SK-N-DZ (cell line): ENCODE measurements at places on chromosomes 6 and 20.

DNA sequence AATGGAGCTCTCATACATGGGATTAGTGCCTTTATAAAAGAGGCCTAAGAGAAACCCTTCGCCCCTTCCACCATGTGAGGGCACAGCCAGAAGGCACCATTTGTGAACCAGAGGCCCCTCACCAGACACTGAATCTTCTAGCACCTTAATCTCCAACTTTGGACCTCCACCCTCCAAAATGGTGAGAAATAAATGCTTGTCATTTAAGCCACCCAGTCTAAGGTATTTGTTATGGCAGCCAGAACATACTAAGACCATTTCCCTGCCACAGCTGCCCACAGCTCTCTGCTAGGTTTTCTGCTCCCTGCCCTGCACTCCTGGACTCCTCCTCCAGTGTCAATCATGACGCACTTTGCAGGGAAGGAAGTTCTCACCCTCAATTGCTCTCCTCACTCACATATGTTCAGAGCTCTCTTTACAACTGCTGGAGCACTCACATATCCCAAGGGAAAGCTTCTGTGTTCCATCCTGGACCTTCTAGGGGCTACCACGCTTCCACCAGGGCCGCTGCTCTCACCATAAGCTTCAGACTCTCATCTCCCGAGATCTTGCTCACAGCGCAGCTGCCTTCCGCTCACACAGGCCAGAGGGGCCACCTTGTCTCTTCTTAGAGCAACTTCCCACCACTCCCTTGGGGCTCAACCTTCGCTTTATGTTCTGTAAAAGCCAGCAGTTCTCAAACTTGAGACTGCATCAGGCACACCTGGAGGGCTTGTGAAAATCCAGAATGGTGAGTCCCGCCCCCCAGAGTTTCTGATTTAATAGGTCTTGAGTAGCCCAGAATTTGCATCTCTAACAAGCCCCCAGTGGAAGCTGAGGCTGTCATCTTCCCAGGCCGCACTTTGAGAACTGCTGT is 1.6 kb upstream of the LY86 start:
- no peak for DNase-seq

DNA sequence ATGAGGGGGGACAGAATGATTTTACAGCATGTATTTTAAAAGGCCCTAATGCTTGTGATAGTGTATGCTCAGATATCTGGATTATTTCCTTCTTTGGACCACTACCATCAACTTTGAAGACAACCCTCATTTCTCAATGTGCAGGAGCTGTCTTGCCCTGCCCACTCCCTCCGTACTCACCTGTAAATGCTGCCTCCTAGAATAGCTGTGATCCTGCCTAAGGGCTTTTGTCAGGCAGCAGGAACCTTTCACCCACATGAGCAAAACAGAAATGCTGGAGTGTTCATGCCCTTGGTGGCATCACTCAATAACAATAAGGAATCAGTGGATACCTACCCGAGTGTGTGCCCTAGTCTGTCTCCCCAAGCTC is 723.6 kb upstream of the FLRT3 start:
- no peak for DNase-seq

DNA sequence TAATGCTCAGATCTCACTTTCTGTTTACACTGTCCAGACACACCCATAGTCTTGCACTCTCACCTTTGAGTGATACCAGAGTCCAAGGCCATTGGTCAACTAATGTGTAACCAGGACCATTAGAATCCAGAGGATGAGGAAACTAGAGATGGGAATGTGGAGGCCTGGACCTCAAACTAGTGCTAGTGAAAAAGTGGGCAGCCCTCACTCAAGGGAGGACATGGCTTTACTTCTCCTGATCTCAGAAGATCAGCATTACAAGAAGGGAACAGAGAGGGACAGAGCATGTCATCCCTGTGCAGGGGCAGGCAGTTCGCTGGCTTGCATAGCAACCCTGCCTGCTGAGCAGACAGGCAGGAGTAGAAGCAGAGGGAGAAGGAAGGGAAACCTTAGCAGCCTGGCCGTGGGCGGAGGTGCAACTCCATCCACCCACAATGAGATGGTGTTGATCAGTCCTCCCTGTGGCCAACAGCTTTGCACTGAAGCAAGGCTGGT is 22.6 kb upstream of the XRN2 start:
- no peak for DNase-seq

DNA sequence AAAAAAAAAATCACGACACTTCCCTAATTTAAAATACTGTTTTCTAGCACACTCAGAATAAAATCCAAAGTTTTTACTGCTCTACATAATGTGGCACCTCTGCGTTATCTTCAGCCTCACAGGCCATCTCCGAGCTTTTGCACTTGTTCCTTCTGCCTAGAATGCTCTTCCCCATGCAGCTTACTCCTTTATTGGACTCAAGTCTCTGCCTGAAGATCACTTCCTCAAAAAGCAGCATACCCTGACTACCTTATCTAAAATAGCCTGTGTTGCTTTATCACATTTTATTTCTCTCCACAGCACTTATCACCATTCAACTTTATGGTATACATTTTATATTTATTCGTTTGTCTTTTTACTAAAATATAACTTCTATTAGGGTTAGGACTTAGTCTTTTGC is 2.3 kb downstream of the ZNF322 start:
- DNase-seq, result no peak

DNA sequence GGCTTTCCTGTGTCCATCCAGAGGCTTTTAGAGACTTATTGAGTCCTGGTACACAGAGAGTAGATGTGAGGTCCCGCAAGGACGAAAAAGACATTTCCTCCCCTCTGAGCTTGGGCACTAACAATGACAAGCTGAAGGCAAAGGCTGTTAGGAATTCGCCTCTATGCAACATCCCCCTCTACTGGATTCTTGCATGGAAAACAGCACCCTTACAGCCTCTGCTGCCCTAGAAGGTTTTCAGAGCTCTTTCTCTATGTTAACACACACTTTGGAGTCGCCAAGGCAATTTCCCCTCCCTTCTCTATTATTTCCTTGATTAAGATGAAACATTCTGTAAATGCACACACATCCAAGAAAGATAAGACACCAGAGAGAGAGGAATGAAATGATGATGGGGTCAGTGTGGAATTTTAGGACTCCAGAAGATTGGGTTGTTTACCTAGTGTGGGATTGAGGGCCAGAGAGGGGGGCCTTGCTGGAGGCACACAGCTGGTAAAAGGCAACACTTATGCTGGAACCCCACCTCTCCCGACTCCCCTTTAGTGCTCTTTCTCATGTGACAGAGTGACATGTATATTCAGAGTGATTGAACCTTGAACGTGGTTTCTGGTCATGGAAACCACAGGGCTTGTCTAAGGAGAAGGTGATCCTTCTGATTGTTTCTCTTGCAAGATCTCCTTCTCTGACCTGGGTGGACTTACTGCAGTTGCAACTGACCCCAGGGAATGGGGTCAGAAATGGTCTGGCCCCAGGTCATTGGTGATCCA is 300.7 kb downstream of the CLIC5 start:
- peak; percentile 39 for DNase-seq

DNA sequence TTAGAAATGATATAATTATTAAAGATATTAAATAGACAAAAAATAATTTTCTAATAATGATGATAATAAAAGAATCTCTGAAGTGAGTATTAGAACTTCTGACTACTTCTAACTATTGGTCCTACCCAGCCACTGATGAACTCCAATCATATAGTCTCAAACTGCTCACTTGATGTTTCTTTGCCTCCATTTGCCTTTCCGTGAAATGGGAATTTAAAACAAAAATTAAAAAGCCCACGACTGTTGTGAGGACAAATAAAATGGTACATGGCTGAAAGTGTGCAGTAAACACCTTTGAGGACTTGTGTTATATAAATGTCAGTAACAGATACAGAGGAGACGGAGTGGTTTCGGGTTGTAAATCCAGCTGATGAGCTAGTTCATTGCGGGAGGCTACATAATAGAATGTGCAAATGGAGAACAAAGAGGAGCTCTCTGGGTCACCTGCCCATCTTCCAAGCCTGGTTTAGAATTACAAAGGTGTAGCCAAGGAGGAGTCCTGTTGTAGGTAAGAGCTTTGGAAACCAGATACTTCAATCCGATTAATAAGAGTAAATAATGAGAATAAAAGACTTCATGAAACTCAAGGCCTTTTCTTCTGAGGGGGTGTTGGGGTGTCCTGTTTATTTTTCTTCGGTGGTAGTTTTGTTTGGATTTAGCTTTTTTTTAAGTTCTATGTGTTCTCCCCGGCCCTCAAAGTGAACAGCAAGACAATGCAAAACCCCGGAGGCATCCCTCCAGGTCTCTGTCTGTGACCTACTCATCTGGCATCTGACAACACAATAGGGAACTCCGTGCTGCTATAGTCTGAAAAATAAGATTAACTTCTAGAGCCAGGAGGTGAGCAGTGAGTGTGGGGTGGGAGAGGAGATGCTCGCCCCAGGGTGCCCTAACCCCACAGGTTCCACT is 4.4 kb upstream of the PXDC1 start:
- no peak for DNase-seq

DNA sequence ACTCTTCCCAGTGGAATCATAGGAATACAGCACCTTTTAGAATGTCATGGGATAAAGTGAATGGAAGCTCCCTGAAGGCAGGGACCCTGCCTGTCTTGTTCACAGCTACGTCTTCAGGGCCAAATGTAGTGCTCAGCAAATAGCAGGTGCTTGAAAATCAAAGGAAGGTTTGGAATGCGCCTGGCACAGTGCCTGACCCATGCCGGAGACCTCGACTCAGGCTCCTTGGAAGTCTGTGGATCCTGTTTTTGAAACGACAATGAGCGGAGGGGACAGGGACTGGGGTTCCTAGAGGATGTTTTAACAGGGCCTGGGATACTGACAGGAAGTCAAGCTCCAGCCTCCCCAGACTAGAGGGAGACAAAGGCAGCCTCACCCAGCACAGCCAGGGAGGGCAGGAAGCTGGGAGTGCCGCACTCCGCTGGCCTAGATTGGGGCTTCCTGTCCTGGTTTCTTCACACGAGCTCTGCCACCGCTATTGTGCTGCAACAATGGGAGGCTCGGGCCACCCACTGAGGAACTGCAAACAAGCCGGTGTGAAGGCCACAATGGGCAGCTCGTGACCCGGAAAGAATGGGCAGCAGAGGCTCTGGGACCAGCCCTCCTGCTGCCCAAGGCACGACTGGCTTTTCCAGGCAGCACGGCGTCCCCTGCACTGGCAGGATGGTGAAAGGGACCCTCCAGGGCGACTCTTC is 76.7 kb downstream of the PREX1 start:
- DNase-seq, result no peak

DNA sequence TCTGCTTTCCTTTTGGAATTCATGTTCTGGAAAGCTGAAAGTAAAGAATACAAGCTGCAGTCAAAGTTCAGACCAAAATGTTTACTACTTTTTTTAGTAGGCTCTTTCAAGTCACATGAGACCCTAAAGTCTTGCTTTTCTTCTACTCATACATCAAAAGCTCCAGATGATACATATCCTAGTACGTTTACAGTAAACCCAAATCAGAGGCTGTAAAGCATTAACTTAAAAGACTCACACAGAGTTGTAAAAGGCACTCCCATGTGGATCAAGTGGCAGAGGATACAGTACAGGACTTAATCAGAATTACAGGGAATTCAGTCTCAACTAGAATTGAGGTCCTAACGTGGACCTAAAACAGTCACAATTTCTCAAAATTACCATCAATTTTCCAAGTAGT is 40.7 kb downstream of the STK38 start:
- no peak for DNase-seq

- DNase-seq, result no peak
Measured at GRCh38 chr6:35190306-35190705, 23.4 kb upstream of the SCUBE3 start.

DNA sequence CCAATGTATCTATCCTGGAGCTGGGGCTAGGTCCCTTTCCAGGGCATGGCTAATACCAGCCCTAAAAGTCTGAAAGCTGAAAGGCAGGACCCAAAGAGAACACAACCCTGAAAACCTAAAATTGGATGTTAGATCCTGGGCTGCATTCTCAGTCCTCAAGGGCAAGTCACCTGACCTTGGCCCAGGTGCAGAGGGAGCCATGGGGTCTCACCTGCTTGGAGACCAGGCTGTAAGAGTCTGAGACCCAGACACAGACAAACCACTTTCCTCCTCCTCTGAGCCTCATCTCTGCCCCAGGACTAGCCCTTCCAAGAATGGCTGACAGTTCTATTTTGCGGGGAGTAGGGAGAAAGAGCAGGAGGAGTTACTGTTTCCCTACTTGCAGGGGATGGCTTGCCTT is 60.0 kb downstream of the EFCAB8 start:
- no peak for DNase-seq

- DNase-seq, result peak; percentile 21
Measured at GRCh38 chr6:87968435-87969278, 79.0 kb upstream of the SPACA1 start.

DNA sequence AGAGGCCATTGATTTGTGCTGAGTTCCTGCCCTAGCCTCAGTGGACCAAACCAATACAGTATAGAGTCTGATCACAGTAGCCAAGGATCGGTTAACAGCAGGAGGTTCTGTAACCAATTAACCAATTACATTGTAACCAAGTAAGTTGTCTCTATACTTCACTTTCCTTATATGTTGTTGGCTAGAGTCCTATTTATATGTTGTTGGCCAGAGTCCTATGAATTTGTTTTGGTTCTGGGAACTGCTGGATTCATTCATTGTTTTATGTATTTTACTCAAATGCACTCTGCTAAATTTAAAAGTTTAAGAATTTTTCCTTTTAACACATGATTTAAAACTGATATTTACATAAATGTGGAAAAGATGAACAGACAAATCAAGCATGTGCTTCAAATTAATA is 597.4 kb upstream of the HS3ST5 start:
- DNase-seq, result no peak

DNA sequence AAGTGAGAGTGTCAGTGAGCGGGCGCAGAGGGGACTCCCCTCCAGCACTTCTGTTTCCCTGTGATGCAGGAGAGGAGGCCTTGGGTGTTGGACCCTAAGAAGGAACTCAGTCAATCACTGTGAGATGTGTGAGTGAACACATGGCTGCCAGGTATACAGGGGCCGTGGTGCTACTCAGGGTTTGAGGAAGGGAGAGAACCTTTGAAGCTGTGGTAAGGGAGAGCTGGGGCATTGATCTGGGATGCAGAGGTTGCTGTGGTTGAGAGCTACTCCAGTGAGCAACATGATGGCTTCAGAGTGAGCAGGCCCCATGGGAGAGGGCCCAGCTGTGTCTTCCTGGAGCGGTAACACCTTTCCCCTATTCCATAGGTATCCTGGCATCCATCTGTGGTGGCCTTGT is 99.2 kb downstream of the SLC22A3 start:
- DNase-seq, result no peak
